Activated T-helper 17 cell treated with anti-CD3 and anti-CD28 coated beads, Interleukin-2, amount 50 U/mL, for 72 hours (primary cell): ENCODE measurements at places on chromosomes 4 and X.

DNA sequence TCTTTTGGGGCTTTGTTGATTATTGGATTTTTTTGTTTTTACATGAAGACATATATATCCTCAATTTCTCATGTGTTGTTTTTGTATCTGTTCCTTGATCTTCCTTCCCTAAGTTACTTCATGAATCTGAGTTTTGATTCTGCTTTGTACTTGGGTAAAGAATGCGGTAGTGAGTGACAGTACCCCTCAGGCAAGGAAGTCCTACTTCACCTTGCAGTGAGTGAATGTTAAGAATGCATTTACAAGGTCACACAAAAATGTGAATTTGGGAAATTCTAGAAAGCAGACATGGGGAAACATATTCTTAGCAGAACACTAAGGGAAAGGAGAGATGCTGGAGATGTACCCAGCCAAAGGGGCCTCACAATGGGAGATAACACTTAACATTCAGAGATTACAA lies 373.1 kb upstream of the LCORL start:
- peaks cover 3% of the 10 kb centered on the region for H3K27me3 ChIP-seq
- H3K4me1 ChIP-seq: no peaks in the 10 kb centered on the region
- no peak overlapping the region for H3K4me3 ChIP-seq
- no peak for ATAC-seq
- H3K36me3 ChIP-seq: no peaks in the 10 kb centered on the region
- H3K27ac ChIP-seq: no peak overlapping the region

- no peak overlapping the region for H3K4me3 ChIP-seq
- H3K27me3 ChIP-seq: peaks cover 5% of the 10 kb centered on the region
- no peak for ATAC-seq
- no peaks in the 10 kb centered on the region for H3K36me3 ChIP-seq
- H3K4me1 ChIP-seq: no peaks in the 10 kb centered on the region
Measured at GRCh38 chr4:20432088-20432487, 180.4 kb downstream of the SLIT2 start.

GRCh38 chr4:85086721-85087120 lies 120.2 kb upstream of the WDFY3 start:
- H3K27me3 ChIP-seq: peaks cover 3% of the 10 kb centered on the region
- no peak for ATAC-seq
- no peaks in the 10 kb centered on the region for H3K36me3 ChIP-seq
- H3K4me3 ChIP-seq: no peak overlapping the region
- H3K4me1 ChIP-seq: no peaks in the 10 kb centered on the region

GRCh38 chrX:151985955-151986354 lies 11.5 kb upstream of the GABRE start:
- peaks cover 7% of the 10 kb centered on the region for H3K27me3 ChIP-seq
- H3K36me3 ChIP-seq: no peaks in the 10 kb centered on the region
- no peak overlapping the region for H3K27ac ChIP-seq
- no peak for ATAC-seq
- H3K4me3 ChIP-seq: no peak overlapping the region

- no peaks in the 10 kb centered on the region for H3K27me3 ChIP-seq
- peak overlapping the region; percentile 56 for H3K27ac ChIP-seq
- H3K4me3 ChIP-seq: no peak overlapping the region
- no peak for ATAC-seq
- peaks cover 26% of the 10 kb centered on the region for H3K4me1 ChIP-seq
Measured at GRCh38 chr4:139655116-139655515, 10.5 kb upstream of the MGST2 start.

- no peaks in the 10 kb centered on the region for H3K27me3 ChIP-seq
- no peak overlapping the region for H3K4me3 ChIP-seq
- H3K4me1 ChIP-seq: no peaks in the 10 kb centered on the region
- peak; percentile 79 for ATAC-seq
Measured at GRCh38 chr4:44629280-44629866, 22.1 kb downstream of the YIPF7 start.

DNA sequence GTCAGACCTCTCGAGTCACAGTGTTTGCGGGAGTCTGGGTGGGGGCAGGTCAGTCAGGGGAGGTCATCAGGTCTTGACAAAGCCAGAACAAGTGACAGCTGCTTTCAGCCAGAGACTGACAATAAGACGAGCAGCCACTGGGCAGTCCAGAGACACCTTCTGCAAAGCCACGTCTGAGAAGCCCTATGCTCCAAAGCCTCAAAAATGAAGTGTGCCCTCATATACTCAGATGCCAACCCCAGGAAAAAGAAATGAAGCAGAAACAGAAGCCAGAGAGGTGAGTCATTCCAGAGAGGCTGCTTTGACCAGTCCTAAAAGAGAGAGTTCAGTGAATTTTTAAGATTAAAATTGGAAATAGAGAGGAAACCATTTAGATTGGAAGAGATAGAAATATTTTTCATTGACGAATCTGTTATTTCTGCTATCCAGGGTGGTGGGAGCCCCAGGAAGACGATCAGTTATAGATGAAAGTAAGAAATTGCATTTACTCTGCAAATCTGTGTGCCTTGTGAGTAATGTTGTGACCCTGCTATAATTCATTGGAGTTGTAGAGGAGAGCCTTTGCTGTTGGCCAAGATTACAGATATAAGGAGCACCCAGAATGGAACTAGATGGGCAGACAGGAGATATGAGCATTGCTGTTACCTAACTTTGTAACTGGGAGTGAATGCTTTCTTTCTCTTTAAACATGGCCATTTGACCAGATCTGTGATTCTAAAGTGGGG lies 77.9 kb downstream of the LRRC66 start:
- H3K27ac ChIP-seq: no peak overlapping the region
- no peak overlapping the region for H3K4me3 ChIP-seq
- H3K36me3 ChIP-seq: no peaks in the 10 kb centered on the region
- peaks cover 5% of the 10 kb centered on the region for H3K27me3 ChIP-seq
- no peaks in the 10 kb centered on the region for H3K4me1 ChIP-seq

DNA sequence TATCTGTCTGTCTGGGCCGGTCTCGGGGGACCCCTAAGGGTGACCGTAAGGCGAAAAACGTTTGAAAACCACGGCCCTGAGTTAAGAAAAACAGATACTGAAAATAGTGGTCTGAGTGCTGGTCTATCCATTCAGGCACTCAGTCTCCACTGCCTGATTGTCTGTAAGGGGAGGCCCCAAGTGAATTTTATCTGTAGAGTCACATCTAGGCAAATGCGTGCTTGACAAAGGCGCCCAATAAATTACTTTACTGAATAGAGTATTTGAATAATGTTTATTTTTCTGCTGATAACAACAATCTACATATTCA lies 465 bp downstream of the HNRNPH2 start:
- H3K27me3 ChIP-seq: no peaks in the 10 kb centered on the region
- peaks cover 66% of the 10 kb centered on the region for H3K36me3 ChIP-seq
- peaks cover 17% of the 10 kb centered on the region for H3K4me1 ChIP-seq

DNA sequence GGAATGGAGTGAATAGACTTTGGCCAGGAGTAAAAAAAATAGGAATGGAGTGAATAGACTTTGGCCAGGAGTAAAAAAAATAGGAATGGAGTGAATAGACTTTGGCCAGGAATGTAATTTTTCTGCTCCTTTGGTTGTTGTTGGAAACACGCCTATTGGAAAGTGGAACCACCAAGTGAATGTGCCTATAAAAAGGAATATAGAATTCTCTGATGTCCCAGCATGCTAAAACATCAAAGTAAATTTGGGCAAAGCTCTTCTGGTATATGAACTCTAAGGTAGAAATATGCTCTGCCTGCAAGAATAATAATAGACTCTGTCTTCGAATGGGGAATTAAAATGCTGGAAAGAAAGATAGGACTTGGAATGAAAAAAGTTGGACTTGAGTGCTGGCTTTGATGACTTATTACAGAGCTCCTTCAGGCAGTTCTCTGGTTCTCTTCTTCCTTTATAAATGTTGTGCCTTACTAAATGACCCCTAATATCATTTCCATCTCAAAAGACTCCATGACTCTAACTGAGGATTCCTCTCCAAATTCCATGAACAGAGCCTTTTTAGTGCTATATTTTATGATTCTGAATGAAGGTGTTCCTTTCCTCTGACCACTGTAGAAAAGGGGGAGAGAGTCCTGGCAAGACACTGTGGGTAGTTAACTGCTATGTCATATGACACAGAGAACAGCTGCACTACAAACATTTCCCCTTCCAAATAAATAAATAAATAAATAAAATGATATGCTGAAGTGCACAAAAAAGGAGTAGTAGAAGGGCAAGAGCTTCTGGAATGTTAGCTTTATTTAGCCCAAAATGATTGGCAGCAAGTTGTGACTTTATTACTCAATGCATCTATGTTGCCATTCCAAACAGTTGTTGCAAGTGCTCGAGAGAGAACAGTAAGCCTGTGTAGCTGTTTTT lies 13.5 kb upstream of the GBA3 start:
- no peaks in the 10 kb centered on the region for H3K36me3 ChIP-seq
- H3K27ac ChIP-seq: no peak overlapping the region
- no peaks in the 10 kb centered on the region for H3K4me1 ChIP-seq

GRCh38 chrX:39613482-39613995 lies 484.2 kb downstream of the BCOR start:
- H3K27ac ChIP-seq: peak overlapping the region; percentile 91
- peak; percentile 14 for ATAC-seq
- peaks cover 9% of the 10 kb centered on the region for H3K36me3 ChIP-seq

DNA sequence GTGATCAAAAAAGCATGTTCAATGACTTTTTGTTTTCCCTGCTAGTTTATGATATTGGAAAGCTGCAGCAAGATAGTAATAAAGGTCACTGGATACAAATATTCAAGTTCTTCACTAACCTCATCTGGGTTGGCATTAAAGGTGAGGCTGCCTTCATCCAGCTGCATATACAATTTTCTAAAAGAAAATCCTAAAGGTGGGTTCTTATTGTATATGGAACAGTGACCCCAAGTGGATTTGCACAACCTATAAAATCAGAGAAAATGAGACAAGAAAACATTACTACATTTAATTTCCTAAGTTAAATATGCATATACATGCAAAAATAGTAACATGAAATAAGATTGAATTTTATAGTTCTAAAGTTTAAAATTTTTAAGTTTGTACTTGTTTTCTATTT lies 23.9 kb downstream of the FBXO8 start:
- H3K4me3 ChIP-seq: no peak overlapping the region
- no peak overlapping the region for H3K27ac ChIP-seq
- H3K27me3 ChIP-seq: no peaks in the 10 kb centered on the region
